ENCODE measurements at places on chromosomes 11 and 22. TPM values are rescaled to one million over a fixed set of nuclear protein-coding genes. Genes with fewer than 3 reads are reported as not detected.

TIGD3 gene
- 0.15 TPM for total RNA-seq

SPINDOC gene
- total RNA-seq, result 6.7 TPM

MMP12 gene
- 9.1 TPM for total RNA-seq

P2RY2 gene
- not detected for total RNA-seq

WNT7B gene
- not detected for total RNA-seq

NRXN2 gene
- 29.0 TPM for total RNA-seq

RCOR2 gene
- 0.70 TPM for total RNA-seq
